ENCODE measurements at places on chromosomes 2 and 18.
A peak's percentile ranks its signal among the peaks of the same experiment; 100 is the strongest.

GRCh38 chr18:8635087-8635486 lies 25.9 kb downstream of the RAB12 start:
- no peak for DNase-seq

DNA sequence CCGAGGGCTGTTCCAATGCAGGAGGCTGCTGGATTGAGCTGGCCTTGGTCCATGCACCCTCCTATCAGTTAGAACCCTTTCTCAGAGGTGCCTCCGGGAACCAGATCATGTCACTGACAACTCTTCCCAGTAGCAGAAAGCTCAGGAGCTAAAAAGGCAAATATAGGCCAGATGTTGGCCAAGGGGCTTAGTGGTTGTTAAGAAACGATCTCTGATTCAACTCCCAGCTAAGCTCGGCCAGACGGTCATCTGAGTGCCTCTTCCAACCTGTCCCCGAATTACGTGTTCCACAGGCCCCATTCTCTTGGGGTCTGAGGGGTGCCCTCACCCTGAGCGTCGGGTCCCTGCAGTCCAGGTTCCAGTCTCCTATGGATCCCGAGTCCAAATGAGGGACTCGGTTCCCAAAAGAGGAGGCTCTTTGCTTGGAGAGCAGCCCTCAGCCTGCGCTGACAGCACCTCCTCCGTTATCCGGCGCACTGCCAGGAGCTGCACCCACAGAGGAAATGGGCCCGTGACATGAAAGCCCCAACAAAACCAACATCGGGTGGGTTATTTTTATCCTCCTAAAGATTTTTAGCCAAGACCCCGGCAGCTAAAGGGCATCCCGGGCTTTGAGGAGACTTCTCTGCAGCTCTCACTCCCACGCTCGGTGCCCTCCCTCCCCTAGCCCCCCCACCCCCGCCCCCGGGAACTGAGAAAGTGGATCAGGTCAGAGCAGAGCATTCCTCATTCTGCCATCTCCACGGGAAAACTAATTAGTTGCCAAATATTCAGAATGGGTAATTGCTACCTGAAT lies 106.6 kb upstream of the ID2 start:
- DNase-seq, result peak; percentile 51

DNA sequence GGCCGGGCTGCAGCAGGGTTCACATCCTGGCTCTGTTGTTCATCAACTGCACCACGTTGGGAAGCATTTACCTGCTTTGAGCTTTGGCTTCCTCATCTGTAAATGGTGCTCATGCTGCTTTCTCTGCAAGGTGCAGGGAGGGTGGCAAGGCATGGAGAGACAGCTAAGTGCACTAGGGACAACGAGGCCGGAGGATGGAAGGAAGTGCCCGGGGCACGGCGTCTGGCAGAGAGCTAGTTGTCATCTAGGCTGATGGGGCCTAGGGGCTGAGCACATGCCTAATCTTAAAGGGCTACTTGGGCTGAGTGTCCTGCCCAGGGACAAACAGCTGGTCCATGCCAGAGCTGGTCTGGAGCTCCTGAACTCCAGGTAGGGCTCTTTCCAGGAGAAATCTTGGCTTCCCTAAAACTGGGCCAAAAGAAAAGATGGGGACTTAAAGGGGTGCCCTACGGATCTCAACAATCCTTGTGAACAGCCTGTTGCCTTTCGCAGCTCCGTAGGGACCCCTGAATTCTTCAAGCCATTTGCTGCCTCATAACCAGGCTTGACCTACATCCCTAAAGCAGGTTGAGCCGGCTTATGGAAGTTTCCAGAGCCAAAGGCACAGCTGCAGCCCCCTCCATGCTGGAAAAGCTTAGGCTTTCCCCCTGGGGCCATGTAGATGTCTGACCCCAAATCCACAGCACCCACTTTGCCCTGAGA lies 130.8 kb downstream of the SMAD7 start:
- no peak for DNase-seq

- no peak for DNase-seq
Measured at GRCh38 chr2:213086050-213086449, 65.4 kb downstream of the IKZF2 start.

- DNase-seq, result no peak
Measured at GRCh38 chr2:121480826-121481225, 49.9 kb upstream of the RNU4ATAC start.

DNA sequence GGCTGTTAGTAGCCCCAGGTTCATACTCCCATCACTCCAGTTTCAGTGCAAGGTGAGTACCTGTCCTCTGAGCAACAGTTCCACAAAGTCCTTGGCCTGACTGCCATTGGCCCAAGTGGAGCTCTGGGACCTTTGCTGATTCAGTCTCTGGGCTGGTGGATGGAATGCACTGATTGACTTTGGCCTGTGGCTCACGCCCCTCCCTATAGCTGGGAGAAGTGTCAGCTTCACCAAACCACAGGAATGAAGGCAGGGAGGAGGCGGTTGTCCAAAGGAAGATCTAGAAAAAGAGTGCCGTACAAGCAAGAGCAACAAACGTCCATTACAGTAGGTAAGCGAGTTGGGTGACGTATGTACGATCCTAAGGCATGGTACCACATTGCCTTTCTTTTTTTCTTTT lies 34.0 kb downstream of the QPCT start:
- no peak for DNase-seq

- no peak for DNase-seq
Measured at GRCh38 chr2:240604291-240604938, 17.9 kb downstream of the CAPN10 start.

GRCh38 chr2:207501802-207502576 lies 27.8 kb upstream of the CREB1 start:
- DNase-seq, result no peak

GRCh38 chr2:241151934-241152660 lies 1.8 kb downstream of the PPP1R7 start:
- no peak for DNase-seq

GRCh38 chr2:52498077-52498750 lies 1269.4 kb upstream of the CHAC2 start:
- no peak for DNase-seq

- no peak for DNase-seq
Measured at GRCh38 chr2:216551234-216552068, 52.8 kb downstream of the RPL37A start.

Measured in T-helper 2 cell (primary cell).